Pons (tissue), 1 donor: ENCODE measurements at places on chromosomes 7 and 10.
A peak's percentile ranks its signal among the peaks of the same experiment; 100 is the strongest.

GRCh38 chr10:76547352-76547972, 1090.1 kb downstream of the KCNMA1 start:
- DNase-seq = peak; percentile 86

DNA sequence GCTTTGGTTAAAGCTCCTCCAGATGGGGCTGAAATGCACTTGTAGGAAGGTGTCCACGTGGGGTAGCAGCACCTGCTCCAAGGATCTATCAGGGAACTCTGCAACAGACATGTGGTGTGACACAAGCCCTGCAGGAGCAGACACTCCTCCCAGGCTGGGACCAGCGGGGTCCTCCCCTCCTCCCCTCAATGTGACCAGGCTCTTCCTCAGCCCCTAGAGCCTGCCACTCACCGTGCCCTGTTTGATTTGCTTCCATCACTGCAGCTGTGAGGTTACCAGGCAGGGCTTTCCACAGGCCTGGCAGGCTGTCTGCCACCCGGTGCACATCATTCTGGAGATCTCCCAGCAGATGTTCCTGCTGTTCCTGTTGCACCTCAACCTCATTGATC, 13.4 kb downstream of the MMRN2 start:
- no peak for DNase-seq

- no peak for DNase-seq
These were observed 148.4 kb downstream of the RNF133 start for GRCh38 chr7:122550545-122550944.

DNA sequence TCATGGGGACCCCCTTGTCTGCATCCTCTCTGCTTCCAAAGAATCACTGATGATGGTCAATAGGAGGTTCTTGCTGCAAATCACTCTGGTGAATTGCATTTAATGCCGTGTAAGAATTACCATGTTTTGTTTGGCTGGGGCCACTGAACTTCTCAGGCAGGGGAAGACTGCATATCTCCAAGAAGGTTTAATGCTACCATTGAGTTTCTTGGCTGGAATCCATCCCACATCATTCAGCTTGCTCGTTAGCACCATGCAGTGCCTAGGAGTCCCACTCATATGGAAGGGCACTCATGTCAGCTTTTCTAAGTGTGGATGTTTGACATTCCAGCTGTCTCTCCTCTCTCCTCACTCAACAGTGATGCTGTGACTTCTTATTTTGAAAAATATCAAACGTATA, 50.2 kb upstream of the BAMBI start:
- no peak for DNase-seq

- DNase-seq = peak; percentile 48
These were observed 19.5 kb upstream of the ITGB8 start for GRCh38 chr7:20310963-20311742.

- no peak for DNase-seq
These were observed 11.1 kb upstream of the ACSL5 start for GRCh38 chr10:112362833-112363232.

- DNase-seq = no peak
These were observed 312.4 kb downstream of the KCNMA1 start for GRCh38 chr10:77325233-77325537.

- DNase-seq = no peak
These were observed 121.7 kb upstream of the TRIM24 start for GRCh38 chr7:138338361-138338760.
